Upper lobe of left lung (tissue), 6 donors: ENCODE measurements at places on chromosomes 2 and 18. TPM values are rescaled to one million over a fixed set of nuclear protein-coding genes. Genes with fewer than 3 reads are reported as not detected.

Gene RGPD3
- total RNA-seq, result 1.00 TPM

Gene SGO2
- 4.2 TPM for total RNA-seq

Gene IL1A
- 3.0 TPM for total RNA-seq

Gene ACKR3
- total RNA-seq, result 28.5 TPM

Gene ATIC
- total RNA-seq, result 69.2 TPM

Gene AGXT
- not detected for total RNA-seq

Gene SH3RF3
- total RNA-seq, result 7.0 TPM

Gene RAPGEF4
- 21.7 TPM for total RNA-seq

Gene LBH
- total RNA-seq, result 45.6 TPM

Gene PROM2
- total RNA-seq, result 26.2 TPM

Gene SLC9A4
- total RNA-seq, result not detected

Gene FOXI3
- total RNA-seq, result not detected

Gene COL6A3
- 108 TPM for total RNA-seq

Gene UGT1A8
- not detected for total RNA-seq

Gene STARD6
- total RNA-seq, result not detected

Gene FN1
- total RNA-seq, result 1,161 TPM

Gene TMEM169
- total RNA-seq, result 1.1 TPM
